PC-3 (cell line): ENCODE measurements at places on chromosomes 16 and 17. TPM values are rescaled to one million over a fixed set of nuclear protein-coding genes. Genes with fewer than 3 reads are reported as not detected.

- DNase-seq: no peak
Observed at GRCh38 chr17:11330826-11331225, 89.8 kb downstream of the SHISA6 start.

- no peak for DNase-seq
Observed at GRCh38 chr17:29089601-29090044, 46.7 kb downstream of the PIPOX start.

DNA sequence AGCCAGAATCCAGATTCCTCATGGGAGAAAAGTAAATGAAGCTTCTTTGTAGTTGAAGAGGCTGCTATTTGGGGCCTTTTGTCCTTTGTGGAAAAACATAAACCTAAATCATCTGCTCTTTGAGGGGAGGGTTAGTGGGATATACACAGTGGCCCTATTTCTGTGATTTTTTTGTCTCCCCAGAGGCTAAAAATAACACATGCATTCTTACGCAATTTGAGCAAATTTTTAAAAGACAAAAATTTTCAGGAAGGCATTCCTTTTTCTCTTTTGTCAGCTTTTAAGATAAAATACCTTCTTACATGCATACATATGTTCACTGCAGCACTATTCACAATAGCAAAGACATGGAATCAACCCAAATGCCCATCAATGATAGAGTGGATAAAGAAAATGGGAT, 165.5 kb downstream of the AXIN2 start:
- no peak for DNase-seq

DNA sequence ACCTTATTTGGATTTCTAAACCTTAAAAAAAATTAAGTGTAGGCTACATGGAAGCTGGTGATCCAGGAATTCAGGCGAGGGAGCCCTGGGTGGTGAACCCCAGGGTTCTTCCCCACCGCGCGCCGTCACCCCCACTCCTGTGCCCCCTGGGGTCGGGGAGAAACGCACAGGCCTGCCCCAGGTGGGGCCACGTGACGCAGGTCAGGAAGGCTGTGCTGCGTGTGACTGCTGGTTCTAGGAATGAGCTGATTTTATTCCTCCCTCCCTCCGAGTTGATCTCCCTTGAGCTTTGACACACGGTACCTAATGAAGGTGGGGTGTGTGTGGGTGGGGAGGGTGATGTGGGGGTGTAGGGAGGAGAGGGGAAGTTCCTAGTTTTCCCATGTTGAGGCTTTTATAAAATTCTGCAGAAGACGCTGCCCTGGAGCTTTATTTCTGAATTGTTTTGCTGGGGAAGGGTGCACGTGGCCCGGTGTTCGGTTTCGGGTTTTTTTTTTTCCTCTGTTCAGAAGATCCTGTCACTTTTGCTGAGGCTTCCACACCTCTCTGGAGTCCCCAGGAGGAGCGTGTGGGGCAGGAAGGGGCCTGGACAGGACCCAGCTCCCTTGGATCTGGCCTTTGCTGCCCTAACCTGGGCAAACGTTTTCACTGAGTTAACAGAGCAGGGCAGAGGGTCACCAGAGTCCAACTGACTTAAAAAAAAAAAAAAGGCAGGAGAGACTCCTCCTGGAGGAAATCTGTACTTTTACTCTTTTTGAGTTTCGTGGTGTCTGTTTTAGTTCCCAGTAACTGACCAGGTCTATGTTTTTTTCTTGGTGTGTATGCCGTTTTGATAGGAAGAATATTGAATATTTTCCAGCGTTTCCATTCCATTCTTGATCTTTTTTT, 55.8 kb upstream of the GSE1 start:
- peak; percentile 27 for DNase-seq

Gene COG7
- total RNA-seq: 8.6 and 13.5 TPM in 2 replicates

Gene SDR42E2
- not detected in 2 replicates for total RNA-seq

GRCh38 chr16:66961065-66961744, at the start of gene CES3:
Gene CES3 (plus strand): TSS chr16:66961266. CDS start chr16:66961308, 42 bp downstream.
- DNase-seq: peak; percentile 73

DNA sequence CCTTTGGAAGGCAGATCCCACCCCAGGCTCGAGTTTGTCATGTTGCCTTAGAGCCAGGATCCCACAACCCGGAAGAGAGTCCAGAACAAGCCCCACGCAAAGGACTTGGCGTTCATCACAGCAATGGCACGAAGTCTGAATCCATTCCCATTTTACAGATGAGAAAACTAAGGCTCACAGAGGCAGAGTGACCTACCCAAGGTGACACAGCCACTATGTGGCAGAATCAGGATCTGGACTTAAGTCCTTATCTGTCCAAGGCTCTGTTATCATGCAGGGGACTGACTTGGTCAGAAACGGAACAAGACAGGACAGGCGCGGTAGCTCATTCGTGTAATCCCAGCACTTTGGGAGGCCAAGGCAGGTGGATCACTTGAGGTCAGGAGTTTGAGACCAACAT, 86.5 kb downstream of the GSG1L start:
- no peak for DNase-seq

Gene CAVIN1
- 0.17 TPM in 1 of 2 replicates, not detected in the other for total RNA-seq

DNA sequence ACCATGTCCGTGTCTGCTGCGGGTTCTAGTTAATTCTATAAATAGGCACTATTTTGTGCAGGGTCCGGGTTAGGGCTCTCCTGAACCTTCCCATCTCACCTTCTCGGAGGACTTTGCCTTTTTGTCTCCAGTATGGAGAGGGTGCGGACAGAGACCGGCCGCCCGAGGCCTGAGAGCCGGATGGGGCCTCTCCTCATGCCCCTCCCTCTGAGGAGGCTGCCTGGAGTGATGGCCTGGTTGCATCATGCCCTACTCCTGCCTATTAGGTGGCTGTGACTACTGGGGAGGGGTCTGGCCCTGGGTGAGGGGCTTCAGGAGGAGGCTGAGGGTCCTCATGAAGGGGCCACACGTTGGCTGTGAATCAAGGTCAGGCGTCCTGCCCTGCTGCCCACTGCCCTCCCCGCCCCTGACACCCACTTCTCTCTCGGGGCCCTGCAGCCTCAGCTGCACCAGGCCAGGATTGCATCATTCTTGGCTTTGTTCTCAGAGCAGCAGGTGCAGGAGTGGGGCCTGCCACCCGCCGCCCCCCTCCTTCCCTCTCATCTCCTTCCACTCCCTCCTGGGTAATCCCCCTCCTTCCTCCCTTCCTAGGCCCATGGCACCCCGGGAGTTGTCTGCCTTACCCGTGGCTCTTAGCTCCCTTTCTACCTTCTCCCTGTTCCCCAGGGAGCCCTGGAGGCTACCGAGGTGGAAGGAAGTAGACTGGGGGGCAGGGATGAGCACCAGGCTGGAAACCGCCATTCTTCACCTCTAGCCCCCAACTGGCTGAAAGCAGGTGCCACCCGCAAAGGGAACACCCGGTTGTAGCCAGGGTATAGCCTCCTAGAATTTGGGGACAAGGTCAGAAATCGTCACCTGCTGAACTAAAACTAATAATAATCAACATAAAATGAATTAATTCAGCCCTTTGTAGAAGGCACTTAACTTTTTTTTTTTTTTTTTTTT, 12.7 kb upstream of the ARHGAP23 start:
- peak; percentile 5 for DNase-seq

DNA sequence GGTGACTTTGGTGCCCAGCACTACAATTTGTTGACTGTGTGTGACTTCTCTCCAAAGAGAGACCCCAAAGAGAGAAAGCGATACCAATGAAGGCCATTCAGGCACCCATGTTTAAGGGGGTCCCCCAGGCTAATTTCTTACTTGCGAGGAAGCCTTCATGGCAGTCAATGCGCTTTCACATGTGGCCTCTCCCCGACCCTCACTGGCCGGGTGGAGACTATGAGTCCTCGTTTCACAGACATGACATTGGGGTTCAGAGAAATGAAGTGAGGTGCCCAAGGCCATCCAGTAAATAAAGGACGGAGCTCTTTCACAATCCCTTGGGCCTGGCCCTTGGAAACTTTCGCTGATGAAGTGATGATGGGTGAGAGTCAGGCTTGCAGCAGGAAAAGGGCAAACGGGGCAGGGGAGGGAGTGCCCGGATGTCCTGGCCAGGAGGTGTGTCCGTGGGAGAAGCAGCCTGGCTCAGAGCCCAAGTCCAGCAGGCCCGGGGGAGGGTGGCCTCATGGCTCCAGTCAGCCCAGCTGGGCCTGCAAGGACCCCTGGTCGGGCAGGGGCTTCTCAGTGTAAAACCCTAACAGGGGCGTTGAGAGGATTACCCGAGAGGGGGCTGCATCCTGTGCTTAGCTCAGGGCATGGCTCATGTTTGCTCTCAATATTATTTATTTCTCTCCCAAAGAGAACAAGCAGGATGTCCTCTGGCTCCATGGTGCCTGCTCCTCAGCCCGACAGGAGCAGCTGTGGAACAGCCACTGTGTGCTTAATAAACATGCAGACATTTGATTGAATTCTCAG, 14.7 kb downstream of the TBX2 start:
- DNase-seq: peak; percentile 34

DNA sequence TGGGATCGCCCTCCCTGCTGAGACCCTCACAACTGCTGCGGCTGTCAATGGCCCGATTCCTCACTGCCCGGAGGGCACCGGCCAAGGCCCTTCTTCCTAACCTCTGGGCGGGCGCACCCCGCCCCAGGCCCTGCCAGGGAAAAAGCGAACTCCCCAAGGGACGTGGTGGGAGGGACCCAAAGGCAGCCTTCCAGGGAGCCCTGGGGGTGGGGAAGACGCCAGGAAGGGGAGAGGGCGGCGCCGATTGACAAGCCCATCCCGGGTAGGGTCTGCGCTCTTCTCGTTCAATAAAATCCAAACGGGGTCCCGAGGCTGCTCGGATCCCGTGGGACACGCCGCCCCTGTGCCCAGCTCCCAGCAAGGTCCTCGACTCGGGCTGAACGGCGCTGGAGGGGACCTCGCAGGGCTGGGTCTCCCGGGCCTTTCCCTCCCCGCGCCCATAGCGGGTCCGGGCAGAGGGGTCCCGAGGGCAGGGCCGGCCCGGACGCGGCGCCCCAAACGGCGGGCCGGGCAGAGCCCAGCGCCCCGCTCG, 416 bp downstream of the KIFC3 start:
- no peak for DNase-seq

GRCh38 chr16:86292171-86292775, 218.1 kb upstream of the FOXF1 start:
- DNase-seq: no peak

DNA sequence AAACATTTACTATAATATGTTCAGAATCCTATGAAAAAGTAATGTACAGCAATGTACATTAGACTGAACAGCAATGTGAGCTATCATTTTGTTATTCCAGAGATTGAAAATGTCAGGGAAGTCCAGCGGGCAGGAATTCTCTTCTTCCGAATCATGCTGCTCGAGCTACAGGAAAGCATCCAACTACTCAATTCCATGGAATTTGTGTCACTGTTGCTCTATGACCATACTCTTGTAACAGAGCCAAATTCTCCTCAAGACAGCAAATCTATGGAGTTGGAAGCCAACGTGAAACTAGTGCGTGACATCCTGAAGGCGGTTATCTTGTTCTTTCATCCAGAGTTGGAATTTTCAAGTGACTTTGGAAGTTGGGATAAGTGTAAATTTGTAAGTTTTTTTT, 24.8 kb upstream of the NSRP1 start:
- DNase-seq: peak; percentile 40

Gene CDH11
- 111 and 172 TPM in 2 replicates for total RNA-seq

Gene FOXN1
- total RNA-seq: not detected in 2 replicates

GRCh38 chr16:79603055-79603454, 2.5 kb upstream of the MAF start:
- DNase-seq: no peak

DNA sequence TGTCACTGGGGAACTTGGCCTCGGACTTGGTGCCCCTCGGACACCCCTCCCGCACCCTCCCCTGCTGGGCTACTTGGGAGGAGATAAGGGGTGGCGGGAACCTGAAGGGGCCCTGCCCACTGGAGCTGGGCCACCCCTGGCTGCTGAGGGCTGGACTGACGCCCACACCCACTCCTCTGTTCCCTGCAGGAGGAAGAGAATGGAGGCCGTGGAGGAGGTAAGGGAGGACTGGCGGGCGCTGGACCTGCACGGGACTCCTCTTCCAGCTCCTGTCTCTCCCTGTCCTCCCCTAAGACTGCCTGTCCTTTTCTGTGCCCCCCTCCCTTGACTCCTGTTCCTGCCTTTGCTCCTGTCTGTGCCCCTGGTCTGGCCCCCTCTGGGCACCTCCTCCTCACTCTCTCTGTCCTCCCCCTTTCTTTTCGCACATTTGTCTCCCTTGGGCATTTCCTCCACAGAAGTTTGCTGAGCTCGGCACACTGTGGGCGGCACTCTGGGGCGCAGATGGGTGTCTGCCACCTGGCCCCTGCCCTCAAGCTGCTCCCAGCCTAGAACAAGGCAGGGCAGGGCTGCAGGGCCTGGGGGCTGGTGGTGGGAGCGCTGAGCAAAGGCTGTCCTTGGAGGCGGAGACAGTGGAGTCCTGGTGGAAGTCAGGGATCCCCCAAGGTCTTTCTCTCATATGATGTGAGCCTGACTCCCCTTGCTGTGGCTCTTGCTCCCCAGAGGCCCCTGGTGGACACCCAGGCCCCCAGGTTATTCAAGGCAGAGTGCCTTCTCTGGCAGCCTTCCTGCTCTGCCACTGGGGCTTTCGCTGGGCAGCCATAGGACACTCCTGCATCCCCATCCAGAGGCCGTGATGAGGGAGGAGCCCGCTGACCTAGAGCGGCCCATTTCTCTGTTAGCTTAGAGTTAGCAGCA, 32.7 kb downstream of the ARHGAP23 start:
- no peak for DNase-seq

- DNase-seq: no peak
Observed at GRCh38 chr17:81084680-81085419, 49.9 kb downstream of the BAIAP2 start.

DNA sequence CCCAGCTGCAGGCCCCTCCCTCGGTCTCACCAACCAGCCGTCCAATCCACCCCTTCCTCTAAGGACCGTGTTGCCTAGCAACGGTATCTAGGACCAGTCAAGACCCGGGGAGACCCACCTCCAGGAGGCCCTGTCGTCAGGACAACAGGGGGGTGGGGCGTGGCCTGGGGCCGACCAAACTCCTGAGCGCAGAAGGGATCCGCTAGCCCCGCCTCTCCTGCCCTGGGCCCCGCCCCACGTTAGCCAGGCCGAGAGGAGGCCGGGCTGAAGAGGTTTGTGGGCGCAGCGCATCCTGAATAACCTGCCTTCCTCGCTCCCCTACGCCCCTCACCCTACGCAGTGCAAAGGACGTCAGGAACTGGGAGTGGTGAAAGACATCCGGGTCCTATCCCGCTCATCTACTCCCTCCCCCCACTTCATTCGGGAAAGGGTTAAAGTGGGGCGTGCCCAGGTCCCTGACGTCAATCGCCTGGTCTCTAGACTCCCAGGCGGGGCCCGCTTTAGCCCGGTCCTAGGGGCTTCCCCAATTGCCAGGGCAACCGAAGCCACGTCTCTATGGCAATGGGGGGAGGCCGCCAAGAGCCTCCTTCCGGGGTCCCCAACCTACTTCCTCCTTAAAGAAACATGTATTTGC, 14.7 kb downstream of the DLG4 start:
- no peak for DNase-seq

GRCh38 chr16:53744449-53744848, 40.5 kb downstream of the FTO start:
- DNase-seq: peak; percentile 39
